ENCODE measurements at places on chromosomes 4 and X.

- peak; percentile 68 for DNase-seq
These were observed 35.4 kb downstream of the JADE1 start for GRCh38 chr4:128844931-128845330.

GRCh38 chrX:131677655-131678628 is 134.1 kb downstream of the OR13H1 start:
- peak; percentile 59 for DNase-seq

GRCh38 chr4:112908511-112908910 is 140.9 kb upstream of the ANK2 start:
- no peak for DNase-seq

DNA sequence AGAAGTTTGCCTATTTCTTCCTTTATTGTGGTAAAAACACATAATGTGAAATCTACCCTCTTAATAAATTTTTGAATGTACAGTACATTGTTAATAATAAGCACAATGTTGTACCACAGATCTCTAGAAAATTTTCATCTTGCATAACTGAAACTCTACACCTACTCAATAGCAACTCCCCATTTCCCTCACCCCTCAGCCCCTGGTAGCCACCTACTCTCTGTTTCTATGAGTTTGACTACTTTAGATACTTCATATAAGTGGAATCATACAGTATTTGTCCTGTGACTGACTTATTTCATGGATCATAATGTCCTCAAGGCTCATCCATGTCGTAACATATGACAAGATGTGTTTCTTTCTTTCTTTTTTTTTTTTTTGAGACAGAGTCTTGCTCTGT is 446.4 kb downstream of the RPA4 start:
- no peak for DNase-seq

Data from right lobe of liver (tissue), 6 donors.